Skin of body (tissue), 3 donors: ENCODE measurements at places on chromosomes 3 and 15. TPM values are rescaled to one million over a fixed set of nuclear protein-coding genes. Genes with fewer than 3 reads are reported as not detected.

DNA sequence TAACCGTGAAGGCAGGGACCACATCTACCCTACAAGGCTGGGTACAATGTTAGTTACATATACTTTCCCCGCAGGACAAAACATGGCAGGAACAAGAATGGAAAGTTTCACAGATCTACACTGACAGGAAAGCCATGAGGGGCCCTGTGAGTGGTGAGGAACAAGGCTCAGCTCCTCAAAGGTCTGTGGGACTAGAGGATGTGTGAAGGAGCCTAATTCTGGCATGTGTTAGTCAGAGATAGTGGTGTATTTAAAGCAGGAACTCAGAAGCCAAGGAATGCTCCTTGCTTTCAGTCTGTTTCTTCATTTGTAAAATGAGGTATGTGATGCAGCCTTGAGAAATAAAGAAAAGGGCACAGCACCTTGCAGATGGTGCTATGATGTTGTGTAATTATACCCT is 25.1 kb downstream of the ETV5 start:
- no peak for DNase-seq

- DNase-seq: no peak
Measured at GRCh38 chr15:57649138-57649537, 57.4 kb upstream of the POLR2M start.

- no peak for DNase-seq
Measured at GRCh38 chr3:42088803-42089530, 2.2 kb upstream of the TRAK1 start.

DNA sequence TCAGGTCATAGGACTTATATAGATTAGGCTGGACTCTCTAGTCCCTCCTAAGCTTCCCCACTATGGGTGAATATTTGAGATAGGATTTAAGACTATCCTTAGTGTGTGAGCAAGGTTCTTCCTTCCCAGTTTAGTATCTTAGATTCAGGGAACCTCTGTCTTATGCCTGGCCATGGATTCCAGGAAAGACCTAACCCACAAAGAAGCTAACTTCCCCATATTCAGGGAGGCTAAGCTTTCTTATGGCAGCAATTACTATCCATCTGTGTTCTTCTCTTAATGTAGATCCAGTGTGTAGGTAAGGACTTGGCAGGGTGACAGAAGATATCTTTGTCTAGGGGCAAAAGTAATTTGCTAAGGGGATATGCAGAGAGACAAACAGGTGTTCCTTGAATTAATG is 25.5 kb upstream of the PIK3R4 start:
- DNase-seq: no peak

GRCh38 chr3:182605882-182606611 is 187.3 kb upstream of the ATP11B start:
- DNase-seq: no peak

GRCh38 chr3:176692966-176693785 is 504.1 kb downstream of the TBL1XR1 start:
- peak; percentile 20 for DNase-seq

GRCh38 chr3:30908456-30909037 is 14.1 kb upstream of the GADL1 start:
- no peak for DNase-seq

- DNase-seq: no peak
Measured at GRCh38 chr3:141336672-141337522, 31.4 kb upstream of the ZBTB38 start.

DNA sequence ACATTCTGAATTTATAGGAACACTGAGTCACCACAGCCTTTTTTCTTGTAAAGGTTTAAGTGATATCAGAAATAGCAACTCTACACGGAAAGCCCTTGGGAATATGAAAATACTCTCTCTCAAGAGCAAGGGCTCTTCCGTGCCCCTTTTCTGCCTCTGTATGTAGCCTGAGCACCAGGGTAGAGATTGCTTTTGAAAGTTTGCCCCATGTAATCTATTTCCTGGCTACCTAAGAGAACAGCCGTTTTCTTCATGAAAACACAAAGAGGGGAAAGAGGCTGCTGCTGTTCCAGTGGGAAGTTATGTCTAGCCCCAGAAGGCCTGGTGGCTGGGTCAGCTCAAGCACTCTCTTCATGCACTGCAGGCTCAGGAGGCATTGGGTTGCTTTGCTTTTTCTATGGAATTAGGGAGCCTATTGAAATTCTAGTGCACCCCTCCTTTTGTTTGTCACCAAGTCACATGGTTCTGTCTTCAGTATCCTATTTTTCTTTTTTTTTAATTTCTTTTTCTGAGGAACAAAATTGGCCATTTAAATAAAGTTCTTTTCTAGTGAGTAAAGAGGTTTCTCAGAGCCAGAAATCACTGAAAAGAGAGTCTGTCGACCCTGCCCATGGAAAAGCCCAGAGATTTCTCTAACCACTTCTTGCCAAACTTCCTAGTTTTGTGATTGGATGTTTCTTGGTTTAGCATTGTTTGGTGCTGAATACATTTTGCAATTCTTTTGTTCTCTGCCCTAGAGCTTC is 39.5 kb downstream of the TIGIT start:
- no peak for DNase-seq

DNA sequence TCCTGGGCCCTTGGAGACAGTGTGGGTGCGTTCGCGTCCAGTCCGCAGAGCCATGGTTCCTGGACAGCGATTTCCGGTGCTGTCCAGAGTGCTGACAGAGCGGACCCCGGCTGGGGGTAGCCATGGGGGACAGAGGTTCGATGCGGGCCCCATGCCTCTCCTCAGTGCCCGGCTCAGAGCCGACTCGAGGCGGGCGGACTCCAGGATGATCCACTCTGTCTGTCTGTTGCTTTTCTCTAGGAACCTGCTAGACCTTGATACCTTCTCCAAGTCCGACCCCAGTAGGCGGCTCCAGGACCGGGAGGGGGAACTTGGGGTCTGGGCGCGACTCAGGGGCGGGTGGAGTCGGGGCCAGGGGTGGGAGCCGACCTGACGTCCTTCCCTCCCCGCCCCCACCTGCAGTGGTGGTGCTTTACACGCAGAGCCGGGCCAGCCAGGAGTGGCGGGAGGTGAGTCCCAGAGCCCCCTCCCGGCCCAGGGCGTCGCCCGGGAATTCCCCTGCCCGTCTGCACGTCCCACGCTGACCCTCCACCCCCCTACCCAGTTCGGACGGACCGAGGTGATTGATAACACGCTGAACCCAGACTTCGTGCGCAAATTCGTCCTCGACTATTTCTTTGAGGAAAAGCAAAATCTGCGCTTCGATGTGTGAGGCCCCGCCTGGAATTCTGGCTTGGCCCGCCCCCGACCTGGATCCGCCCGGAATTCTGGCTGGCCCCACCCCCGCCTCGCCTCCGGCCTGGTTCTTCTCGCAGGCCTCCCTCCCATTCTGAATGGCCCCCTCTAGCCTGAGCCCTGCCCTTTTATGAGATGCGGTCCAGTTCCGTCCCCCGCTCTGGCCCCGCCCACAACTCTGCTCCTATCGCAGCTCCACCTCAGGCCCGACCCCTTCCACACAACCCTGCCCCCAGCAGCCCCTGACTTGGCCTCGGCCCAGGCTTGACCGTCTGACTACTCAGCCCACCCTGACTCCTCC is 1.0 kb downstream of the CPNE9 start:
- no peak for DNase-seq

DNA sequence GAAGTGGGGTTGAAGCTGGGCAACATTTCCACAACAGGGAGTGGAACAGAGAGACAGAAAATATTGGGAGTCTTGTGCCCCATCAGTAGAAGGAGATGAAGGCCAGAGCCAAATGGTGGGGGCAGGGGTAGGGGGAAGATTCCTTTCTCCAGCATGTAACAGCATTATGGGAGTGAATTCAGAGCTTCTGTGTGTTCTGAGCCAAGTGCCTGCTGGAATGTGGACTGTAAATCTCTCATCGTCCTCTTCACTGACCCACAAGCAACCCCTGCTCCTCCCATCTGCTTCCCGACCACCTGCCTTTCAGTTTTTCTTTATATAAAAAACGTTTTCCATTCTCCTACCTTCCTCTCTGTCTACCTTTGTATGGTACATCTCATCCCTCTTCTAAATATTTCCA is 344.2 kb upstream of the TPRG1 start:
- DNase-seq: peak; percentile 16

DNA sequence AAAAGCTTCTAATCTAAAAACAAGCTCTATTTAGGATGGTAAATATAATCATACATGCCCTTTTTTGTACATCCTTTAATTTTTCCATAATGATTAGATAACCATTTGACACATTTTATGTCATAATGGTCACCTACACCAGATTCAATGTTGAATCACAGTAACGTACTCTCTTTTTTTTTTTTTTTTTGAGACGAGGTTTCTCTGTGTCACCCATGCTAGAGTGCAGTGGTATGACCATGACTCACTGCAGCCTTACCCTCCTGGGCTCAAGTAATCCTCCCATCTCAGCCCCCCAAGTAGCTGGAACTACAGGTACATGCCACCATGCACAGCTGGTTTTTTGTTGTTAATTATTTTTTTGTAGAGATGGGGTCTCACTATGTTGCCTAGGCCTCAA is 49.2 kb downstream of the PROS1 start:
- no peak for DNase-seq

- DNase-seq: no peak
Measured at GRCh38 chr3:161291191-161291901, 70.2 kb downstream of the NMD3 start.

- no peak for DNase-seq
Measured at GRCh38 chr15:66746231-66746605, 44.2 kb downstream of the SMAD6 start.

- DNase-seq: no peak
Measured at GRCh38 chr3:144237351-144237750, 265.7 kb downstream of the DIPK2A start.

- no peak for DNase-seq
Measured at GRCh38 chr3:103410231-103410630, 975.4 kb downstream of the ZPLD1 start.

DNA sequence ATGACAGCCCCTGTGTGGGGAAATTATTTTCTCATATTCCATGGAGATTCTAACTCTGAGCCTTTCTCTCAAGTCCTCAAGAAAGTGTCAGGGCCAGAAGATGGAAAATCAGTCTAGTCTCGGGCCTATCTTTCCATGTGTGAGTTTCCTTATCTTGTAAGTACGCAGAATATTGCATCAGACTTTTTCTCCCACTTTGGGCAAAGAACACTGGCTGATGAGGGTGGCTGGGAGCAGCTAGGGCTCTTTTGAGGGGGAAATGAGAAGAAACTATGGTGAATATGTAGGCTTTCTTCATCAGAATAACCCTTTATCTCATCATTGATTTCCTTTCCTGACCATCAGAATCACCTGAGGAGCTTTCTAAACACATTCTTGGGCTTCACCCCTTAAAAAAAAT is 264.0 kb downstream of the CLSTN2 start:
- no peak for DNase-seq

DNA sequence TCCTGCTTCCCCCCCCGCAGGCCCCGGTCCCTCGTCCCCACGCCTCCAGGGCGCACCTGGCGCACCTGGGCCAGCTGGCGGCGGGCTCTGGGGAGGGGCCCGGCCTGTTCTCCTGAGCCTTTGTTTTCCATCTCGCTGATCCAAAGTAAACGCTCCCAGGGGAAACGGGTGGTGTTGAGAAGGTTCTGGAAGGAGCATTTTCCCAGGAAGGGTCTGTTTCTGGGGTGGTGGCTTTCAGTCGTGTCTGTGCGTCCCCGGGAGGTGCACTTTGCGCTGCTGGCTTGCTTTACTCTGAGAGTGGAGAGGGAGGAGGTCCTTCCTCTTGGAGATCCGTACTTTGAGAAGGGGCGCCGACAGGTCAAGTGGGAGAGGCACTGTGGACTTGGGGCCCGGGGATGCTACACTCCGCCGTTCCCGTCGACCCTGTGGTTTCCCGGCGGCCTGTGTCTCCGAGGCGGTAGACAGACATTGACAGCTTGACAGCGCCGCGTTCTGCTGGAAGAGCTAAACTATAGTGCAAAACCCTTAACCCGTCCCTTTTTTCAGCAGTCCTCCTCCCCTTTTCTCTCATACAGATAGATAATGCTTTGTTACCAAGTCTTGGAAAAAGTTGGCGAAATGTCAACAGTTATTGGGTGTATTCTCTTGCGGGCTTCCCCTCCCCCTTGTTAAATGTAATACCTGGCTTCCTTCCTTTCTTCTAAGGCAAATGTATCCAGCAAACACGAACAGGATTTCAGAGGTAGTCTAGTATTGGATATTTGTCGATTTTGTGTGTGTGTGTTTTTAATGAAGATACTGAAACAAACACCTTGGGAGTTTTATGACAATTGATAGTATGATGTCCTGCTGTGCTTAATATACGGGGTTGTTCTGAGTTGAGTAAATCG is 6.5 kb downstream of the TPM1 start:
- peak; percentile 64 for DNase-seq

DNA sequence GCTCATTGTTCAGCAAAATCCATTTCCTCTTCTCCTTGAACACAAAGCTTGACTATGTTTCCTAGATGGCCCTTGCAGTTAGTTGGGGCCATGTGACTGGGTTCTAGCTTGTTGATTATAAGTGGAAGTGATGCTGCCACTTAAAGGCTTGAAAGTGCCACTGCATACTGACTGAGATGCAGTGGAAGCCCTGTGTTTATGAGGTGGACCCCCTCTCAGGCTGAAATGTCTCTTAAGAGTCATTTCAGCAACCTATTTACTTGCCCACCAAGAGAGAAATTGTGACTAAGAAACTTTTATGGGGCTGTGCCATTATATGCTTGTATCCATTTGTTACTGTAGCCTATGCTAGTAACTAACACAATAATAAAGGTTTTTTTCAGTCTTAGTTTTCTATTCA is 8.4 kb upstream of the ANP32A start:
- no peak for DNase-seq

DNA sequence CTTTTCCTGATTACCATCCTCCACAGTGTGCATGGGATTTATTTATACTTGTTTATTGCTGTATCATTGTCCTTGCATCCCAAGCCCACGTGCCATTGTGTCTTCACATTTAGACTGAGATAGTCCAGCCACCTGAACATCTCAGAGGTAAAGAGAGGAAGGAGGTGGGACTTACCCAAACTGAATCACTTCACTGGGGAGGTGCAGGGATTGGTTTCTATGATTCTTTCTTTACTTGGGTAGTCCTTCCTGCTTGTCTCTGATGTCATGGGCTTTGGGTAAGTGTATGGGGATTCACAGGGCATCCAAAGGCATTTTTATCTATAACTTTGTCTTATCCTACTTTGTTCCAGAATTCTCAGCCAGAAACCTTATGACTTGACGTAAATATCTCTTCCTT is 141.5 kb upstream of the UMPS start:
- DNase-seq: no peak

- DNase-seq: no peak
Measured at GRCh38 chr3:51687431-51688205, 16.6 kb downstream of the TEX264 start.

ZSCAN2 gene
- 8.7 TPM for total RNA-seq

MKRN3 gene
- total RNA-seq: 0.89 TPM

TADA3 gene
- 20.8 TPM for total RNA-seq

SERINC4 gene
- 0.10 TPM for total RNA-seq

CLEC3B gene
- total RNA-seq: 54.6 TPM

GRIP2 gene
- total RNA-seq: 2.4 TPM

IGSF10 gene
- total RNA-seq: 61.5 TPM

ANKUB1 gene
- not detected for total RNA-seq

SOX14 gene
- not detected for total RNA-seq

CNTN3 gene
- 21.7 TPM for total RNA-seq

SYNPR gene
- 0.20 TPM for total RNA-seq

TGM4 gene
- total RNA-seq: not detected

MYRIP gene
- total RNA-seq: 0.99 TPM

ATP8B4 gene
- 19.5 TPM for total RNA-seq

ECE2 gene
- not detected for total RNA-seq

IL5RA gene
- 0.79 TPM for total RNA-seq

GXYLT2 gene
- total RNA-seq: 65.3 TPM
